ENCODE measurements at places on chromosomes 16 and 17. TPM values are rescaled to one million over a fixed set of nuclear protein-coding genes. Genes with fewer than 3 reads are reported as not detected.

ABCC11 gene
- under 0.01 TPM for total RNA-seq

TCAP gene
- under 0.01 TPM for total RNA-seq

GPR142 gene
- not detected for total RNA-seq

SCARF1 gene
- 0.28 TPM for total RNA-seq

TLCD3B gene
- total RNA-seq, result not detected
